NCI-H2081 (cell line): ENCODE measurements at places on chromosomes 2 and 18.
A peak's percentile ranks its signal among the peaks of the same experiment; 100 is the strongest.

DNA sequence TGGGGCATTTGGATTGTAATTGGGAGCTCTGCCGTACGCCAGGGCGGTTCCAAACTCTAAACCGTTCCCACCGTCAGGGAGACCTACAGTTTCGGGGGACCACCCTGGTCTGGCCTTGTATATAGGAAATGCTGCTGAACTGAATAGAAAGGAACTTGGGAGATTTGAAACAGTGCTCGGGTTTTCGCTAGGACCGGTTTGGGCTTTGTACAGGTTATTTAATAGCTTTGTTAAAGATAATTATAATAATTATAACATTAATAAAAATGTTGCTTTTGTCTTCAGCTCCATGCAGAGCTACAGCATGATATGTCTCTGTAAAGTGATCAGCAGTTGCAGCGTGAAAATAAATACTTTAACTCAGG lies 2.4 kb downstream of the SP5 start:
- no peak for DNase-seq

DNA sequence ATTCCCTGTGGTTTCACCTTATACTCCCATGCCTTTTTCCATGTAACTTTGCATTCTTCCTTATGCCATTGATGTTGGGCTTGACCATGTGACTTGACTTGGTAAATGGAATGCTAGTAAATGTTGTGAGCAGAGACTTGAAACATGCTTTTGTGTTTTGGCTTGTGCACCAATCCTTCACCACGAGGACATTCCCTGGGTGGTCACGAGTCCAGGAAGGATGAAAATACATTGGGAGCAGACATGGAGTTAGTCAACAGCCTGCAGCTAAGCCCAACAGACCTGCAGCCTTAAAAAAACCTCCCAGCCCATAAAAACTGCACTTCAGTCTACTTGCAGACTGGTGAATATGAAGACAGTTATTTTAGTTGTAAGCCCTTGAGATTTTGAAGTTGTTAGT lies 116.5 kb upstream of the SPATS2L start:
- no peak for DNase-seq

DNA sequence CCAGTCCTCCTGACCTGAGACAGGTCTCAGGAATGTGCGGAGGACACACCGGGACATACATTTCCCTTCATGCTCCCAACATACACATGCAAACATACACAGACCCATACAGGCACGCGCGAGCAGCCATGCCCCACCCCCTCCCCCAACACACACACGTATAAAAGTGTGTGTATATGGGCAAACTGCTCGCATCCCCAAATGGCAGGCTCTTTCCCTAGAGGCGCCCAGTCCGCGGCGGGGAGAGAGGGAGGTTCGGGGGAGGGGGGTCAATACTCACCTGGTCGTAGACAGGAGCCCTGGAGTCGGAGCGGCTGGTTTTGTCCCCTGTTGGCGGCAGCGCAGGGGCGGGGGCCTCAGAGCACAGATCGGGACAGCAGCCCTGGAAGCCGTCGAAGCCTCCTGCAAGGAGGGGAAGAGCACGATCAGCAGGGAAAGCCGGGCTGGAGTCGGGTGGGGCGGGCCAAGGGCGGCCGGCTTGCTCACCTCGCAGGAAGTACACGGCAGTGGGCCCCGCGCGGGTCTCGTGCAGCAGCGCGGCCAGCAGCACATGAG lies 682 bp downstream of the DUSP2 start:
- DNase-seq: no peak

DNA sequence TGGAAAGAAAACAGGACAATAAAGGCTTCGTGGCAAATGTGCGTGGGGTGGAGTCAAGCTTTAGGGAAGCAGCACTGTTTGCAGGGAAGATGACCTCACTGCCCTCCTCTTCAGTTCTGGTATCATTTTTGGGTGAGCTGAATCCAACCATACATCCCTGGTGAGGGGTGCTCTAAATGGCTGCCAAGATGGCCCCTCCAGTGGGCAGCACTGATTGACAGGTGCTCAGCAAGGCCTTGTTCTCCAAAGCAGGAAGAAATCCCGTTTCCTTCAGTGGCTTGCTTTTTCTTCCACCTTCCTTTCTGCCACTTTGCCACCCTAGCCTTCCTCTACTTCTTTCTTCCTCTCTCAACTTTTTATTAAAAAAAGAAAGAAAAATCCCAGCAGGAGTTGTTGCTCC lies 132.8 kb upstream of the SP5 start:
- no peak for DNase-seq

- DNase-seq: no peak
Observed at GRCh38 chr18:62711781-62712180, 3.6 kb upstream of the PHLPP1 start.

GRCh38 chr2:230520875-230521155 lies 104.8 kb downstream of the SP100 start:
- no peak for DNase-seq

DNA sequence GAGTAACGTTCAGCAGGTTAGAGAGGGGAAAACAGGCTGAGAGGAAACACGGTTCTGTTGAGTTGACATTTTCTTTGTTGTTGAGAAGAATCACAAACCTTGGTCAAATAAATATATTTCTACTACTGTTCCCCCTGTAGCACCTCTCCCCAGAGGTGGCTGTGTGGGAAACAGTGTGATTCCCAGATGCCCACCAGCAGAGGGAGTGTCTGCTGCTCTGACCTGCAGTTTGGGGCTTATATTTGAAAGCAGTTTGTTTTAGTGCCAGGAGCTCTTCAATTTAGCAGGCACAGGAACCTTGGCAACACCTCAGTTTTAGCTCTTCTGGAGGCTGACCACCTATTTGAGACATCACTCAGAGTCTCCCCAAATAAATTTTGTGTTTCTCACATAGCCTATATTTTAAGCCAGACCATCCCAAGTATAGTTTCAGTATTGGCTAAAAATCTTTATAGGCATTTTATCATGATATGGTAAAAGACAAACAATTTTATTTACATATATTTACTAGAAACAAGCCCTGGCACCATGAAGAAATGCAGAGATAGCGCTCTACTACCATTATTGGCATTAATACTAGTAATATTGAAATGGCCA lies 75.7 kb downstream of the PIK3C3 start:
- no peak for DNase-seq

GRCh38 chr2:111069722-111070121 lies 51.0 kb upstream of the BCL2L11 start:
- DNase-seq: no peak

DNA sequence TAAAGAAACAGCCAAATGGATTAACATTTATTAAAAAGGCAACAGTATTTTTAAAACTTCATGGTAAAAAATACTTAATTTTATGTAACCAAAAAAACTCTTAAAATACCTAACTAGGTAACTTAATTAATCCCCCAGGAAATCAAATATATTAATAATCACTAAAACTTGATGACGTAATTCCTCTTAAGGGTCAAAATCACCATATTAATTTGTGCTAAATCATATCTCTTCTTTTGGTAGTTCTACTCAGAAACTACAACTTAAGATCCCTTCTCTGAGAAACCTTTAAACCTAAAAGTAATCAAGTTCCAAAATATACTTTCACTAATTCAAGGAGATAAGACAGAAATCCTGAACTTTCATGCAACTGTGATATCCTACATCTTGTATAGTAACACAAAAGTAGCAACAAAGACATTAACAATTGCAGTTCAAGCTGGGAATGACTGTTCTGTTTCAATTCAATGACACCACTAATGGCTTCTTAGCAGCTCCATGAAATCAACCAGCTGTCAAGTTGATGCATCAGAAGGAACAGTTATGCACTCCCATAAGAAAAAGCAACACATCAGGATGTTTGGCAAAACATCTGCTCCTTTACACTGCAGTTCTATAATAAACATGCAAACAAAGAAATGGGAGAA lies 4.0 kb downstream of the BAZ2B start:
- DNase-seq: peak; percentile 70

- peak; percentile 40 for DNase-seq
Observed at GRCh38 chr2:50395605-50396297, 636.2 kb downstream of the NRXN1 start.

DNA sequence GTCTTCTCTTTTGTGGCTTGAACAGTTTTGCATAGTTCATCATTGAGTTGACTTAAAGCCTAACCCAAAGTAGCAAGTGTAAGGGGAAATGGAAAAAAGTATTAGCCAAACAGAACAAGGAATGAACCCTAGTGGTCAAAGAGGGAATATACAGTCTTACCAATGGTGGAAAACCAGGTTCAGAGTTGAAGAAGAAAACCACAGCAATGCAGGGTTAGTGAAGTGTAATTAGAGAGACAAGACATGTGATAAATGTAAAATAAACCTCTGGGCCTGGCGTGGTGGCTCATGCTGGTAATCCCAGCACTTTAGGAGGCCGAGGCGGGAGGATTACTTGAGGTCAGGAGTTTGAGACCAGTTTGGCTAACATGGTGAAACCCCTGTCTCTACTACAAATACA lies 2.4 kb downstream of the TTN start:
- DNase-seq: no peak

- no peak for DNase-seq
Observed at GRCh38 chr2:3284657-3285630, 92.7 kb downstream of the EIPR1 start.

DNA sequence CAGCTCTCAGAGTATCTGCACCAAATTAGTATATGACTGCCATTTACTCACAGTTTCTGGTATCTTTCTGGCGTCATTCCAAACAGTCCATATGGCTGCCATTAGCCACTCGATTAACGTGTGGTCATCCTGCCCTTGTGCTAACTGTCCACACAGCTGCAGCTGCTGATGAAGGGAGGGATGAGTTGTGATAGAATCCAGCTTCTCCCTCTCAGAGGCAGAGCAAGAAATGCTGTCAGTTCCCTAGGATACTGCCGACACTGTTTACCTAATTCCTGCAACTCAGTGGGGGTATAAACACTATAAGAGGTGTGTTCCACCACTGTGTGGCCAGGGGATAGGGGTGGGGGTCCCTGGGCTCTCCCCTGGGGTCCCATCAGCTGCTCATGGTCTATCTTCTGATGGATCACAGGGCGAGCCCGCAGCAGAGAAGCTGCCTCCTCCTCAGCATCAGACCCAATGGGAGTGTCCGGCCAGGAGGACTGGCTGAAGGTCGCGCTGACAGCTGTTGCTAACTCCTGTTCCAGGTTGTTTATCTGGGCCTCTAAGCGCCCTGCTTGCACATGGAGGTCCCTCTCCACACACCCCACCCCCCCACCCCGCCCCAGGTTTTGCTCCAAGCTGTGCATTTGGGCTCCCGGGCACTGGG lies 17.3 kb upstream of the KLHL23 start:
- peak; percentile 51 for DNase-seq
